Hepatic stellate cell (primary cell): ENCODE measurements at places on chromosomes 2 and 18.

DNA sequence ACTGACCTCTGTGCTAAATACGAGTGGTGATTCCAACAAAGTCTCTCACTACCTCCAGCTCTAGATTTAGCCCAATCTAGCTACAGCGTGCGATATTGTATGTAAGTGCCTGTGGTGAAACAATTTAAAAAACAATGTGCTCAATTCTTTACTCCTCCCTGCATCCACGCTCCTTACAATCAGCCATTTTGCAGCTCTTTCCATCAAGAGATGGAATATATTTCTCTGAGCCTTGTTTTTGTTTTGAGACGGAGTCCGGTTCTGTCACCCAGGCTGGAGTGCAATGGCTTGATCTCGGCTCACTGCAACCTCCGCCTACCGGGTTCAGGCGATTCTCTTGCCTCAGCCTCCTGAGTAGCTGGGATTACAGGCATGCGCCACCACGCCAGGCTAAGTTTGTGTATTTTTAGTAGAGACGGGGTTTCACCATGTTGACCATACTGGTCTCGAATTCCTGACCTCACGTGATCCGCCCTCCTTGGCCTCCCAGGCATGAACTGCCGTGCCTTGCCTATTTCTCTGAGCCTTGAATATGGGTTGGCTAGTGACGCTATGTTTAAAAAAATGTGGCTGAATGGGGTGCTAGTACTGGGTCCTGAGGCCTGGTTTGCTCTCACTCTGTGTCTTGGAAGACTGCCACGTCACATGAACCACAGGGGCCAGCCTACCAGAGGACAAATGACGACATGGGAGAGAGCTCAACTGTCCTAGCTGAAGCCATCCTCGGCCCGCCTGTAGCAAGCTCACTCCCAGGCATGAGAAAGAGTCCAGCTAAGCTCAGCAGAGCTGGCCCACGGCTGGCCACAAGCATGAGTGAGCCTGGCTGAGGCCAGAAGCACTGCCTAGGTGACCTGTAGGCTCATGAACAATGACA is 14.8 kb downstream of the WDFY1 start:
- peak; percentile 70 for DNase-seq

DNA sequence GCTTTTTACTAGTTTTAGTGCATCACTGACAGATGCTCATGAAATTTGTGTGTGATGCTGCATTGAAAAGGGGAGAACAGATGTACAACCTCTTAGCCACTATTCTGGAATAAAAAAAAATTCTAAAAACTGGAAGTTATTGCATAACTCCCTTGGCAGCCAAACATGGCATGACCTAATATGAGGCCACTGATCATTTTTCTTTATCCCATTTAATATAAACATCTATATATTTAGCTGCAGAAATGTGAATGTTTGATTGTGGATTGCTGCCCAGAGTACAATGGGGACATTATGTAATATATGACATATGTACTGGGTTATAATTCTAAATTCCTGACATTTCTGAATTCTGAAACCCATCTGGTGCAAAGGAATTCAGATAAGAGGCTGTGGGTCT is 86.5 kb downstream of the CDCA7 start:
- no peak for DNase-seq

DNA sequence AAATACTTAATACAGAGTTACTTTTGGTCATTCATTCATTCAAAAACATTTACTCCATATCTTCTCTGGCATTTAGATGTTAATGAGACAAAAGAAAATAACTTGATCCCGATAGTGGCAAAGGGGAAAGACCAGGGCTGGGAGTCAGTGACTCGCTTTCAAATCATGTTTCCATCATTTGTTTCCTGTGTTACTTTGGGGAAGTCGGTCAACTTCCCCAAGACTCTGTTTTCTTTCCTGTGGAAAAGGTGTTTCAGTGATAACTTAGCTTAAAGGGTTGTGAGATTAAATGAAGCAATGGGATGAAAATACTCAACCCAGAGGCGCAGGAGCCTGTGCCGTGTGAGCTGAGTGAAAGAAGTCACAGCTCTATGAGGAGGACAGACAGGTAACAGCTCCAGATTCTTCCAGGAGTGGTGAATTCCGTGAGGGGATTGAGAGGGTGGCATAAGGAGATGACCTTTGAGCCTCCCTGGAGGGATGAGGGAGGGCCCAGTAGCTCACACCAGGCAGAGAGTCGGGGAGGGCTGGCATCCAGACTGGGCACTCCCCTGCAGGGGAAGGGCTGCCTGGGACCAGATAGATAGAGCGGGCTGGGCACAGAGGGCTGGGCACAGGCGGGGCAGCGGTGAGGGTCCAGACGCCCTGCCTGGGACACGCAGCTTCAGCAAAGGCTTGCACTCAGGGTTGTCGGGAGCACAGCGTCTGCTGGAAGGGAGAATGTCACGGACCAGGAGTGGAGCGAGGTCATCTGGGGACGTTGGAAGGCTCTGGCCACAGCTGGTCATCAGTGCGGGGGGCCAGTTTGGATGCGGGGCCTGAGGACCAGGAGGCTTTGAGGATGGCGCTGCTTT is 70.1 kb downstream of the TSHZ1 start:
- no peak for DNase-seq

- DNase-seq = no peak
Observed at GRCh38 chr2:156896294-156896693, 361.2 kb upstream of the GALNT5 start.

DNA sequence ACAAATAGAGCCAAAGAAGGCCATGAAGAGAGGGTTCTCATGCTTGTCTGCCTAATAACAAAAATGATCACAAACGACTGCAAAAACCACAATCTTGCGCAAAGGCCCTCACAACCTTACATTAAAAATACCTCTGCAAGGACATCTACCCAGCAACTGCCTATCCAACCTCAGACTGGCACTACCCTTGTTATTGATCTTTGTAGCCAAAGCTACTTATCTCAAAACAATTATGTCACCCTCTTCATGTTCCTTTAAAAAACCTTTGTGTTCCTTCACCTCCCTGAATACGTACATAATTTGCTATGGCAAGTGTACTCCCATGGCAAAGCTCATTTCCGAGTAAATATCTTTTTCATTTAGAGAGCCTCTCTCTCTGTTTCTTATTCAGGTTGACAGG is 44.1 kb downstream of the TMEM163 start:
- no peak for DNase-seq

GRCh38 chr2:1738163-1738562 is 6.2 kb downstream of the PXDN start:
- no peak for DNase-seq

GRCh38 chr2:38290332-38290731 is 86.7 kb downstream of the ATL2 start:
- no peak for DNase-seq

GRCh38 chr2:108612514-108613183 is 78.4 kb downstream of the LIMS1 start:
- no peak for DNase-seq

DNA sequence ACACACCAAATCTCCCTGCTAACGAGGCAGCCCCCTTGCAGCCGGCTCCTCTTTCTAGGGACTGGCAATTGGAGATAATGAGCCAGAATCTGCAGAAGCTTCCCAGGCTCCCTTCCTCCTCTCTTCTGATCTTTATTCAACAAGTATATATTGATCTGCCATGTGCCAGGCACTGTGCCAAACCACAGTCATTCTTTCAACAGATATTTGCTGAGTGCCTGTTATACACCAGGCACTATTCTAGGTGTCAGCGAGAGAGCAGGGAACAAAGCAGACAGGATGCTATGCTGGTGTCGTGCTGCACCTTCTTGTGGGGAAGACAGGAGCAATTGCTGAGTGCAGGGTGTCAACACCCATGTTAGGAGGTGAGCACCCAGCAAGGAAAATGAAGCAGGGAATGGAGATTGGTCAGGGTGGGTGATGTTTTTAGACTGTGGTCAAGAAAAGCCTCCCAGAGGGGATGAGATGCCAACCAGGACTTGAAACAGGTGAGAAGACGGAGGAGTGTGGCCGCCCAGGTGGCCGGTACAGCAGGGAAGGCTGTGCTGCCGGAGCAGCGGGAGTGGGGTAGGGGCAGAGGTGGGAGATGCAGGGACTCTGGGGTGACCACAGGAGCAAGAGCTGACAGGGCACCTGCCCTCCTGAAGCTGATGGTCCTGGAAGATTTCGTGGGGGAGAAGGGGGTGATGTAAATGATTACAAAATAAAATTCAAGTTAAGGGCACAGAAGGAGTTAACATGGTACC is 307.6 kb upstream of the RAB12 start:
- no peak for DNase-seq

DNA sequence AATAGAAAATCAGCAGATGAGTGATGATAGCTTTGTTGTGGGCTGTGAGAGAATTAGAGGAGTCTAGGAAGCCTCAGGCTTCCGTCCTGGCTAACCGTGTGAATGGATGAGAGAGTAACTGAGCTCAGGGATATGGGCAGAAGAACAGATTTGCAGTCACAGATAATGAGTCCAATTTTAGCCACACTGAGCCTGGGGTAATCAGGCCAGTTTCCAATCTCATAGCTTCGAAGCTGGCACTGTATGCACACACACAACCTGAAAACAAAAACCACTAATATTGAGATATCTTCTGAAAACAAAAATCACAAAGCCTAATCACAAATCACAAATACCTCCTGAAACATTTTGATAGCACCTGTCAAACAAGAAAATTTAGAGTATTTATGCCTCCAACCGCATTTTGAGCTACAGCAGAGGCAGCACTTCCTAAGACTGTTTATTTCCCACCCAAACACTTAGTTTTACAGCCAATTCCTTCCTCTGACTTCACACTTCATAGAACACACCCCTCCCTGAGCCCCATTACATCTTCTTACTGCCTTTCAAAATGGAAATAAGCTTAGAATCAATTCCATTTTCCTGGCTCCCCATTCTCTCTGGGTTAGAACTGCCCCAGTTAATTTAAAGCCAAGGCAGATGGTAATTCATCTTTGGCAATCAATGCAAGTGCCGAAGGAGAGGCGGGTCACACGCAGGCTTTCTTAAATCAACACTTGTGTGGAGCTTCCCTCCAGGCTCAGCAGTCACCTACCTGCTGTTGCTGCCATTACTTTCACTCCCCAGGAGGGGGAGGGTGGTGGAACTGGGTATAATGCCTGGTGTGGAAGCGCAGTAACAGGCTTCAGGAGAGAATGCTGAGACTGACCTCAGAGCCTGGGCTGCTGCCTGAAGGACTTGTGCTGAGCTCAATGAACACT is 18.9 kb downstream of the TTR start:
- DNase-seq = no peak

DNA sequence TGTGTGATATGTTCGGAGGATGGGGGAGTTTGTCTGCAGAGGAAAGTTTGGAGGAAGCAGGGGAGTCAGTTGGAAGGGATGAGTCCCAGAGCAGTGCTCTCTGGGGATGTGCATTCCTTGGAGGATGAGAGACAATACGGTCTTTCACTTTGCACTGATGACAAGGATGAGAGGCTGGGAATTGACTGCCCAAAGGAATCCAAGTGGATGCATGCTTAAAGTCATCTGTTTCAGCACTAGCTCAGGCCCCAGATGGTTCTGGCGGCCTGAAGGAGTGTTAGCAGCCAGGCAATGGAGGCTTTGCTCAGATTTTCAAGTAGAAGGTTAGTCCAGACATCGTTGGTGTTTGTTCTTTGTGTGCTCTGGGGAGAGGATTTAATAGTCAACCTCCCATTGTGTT is 100.2 kb downstream of the CRIM1 start:
- DNase-seq = no peak

GRCh38 chr2:127052771-127053691 is 53.9 kb downstream of the BIN1 start:
- DNase-seq = no peak

GRCh38 chr2:178870703-178871102 is 63.5 kb upstream of the TTN start:
- DNase-seq = no peak

GRCh38 chr18:24142376-24142775 is 3.5 kb downstream of the CABYR start:
- no peak for DNase-seq

DNA sequence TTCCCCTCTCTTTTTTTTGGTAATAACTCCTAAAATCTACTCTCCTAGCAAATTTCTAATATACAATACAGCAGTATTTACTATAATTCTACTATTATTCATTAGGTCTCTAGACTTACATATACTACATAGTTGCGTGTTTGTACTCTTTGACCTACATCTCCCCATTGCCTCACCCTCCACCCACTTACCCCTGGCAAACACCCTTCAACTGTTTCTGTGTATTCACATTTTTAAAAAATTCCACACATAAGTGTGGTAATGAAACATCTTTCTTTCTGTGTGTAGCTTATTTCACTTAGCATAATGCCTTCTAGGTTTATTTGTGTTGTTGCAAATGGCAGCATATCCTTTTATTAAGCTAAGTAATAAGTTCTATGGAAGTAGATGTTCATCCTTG is 336.0 kb downstream of the CCDC85A start:
- DNase-seq = no peak

DNA sequence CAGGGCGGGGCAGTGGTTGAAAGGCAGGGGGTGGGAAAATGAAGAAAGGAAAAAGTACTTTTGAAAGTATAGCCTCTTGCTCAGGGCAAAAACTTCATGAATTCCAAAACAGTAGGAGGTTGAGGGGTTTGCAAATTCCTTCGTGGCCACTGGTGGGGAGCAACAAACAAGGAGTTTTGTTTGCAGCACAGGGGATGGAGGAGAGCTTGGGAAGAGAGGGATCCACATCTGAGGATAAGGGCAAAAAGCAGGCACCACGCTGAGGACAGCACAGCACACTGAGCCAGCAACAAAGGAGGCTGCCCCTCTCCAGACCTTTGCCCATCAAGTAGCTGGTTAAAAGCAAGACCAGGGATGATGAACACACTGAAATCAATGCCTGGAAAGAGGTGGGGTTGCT is 148.9 kb downstream of the TCF4 start:
- DNase-seq = no peak

DNA sequence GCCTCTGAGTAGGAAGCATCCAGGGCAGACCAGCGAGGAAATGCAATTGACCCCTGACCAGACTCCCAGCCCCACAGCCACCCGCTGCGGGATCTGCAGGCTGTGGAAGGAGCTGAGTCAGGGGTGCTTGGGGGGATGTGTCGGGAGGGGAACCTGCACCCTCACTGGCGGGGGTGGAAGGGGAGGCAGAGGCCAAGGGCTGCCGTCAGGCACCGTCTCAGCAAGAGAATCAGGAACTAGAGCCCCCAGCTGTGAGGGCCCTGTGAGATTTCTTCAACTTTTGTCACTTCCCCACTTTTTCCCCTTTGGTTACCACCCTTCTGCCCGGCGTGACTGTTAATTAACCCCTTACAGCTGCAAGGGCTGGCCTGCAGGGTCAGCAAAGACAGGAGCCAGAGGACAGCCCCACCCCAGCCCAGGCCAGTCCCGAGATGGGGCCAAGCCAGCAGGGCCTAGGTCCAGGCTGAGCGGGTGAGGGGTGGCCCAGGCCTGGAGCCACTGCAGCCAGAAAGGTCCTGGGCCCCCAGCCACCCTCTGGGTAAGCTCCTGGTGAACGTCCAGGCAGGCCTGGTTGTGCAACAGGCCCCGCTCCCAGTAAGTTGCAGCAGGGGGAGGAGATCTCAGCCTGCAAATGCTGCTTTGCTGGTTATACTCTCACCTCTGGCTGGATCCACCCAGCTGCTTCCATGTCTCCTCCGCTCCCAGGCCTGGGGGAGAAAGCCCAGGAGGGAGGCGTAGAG is 147.0 kb upstream of the ID2 start:
- DNase-seq = no peak

- peak; percentile 35 for DNase-seq
Observed at GRCh38 chr2:64201151-64201550, 56.9 kb upstream of the PELI1 start.

- no peak for DNase-seq
Observed at GRCh38 chr2:118417406-118418120, 329.3 kb downstream of the INSIG2 start.

GRCh38 chr18:73947180-73947921 is 200.3 kb downstream of the FBXO15 start:
- DNase-seq = no peak

- DNase-seq = no peak
Observed at GRCh38 chr2:100419915-100420314, 2.4 kb upstream of the CHST10 start.

- DNase-seq = no peak
Observed at GRCh38 chr2:113084249-113085000, 16.7 kb downstream of the IL1F10 start.
